Naive thymus-derived CD4-positive, alpha-beta T cell (primary cell): ENCODE measurements at places on chromosomes 5 and 9. TPM values are rescaled to one million over a fixed set of nuclear protein-coding genes. Genes with fewer than 3 reads are reported as not detected.

Gene WDR31
- total RNA-seq = 1.4 and 1.7 TPM in 2 replicates

GRCh38 chr9:126391713-126392661 is 65.4 kb downstream of the MVB12B start:
- H3K27ac ChIP-seq = no peak overlapping the region
- no peaks in the 10 kb centered on the region for H3K36me3 ChIP-seq
- H3K27me3 ChIP-seq = no peaks in the 10 kb centered on the region
- no peak for DNase-seq
- no peak overlapping the region for H3K4me3 ChIP-seq

Gene NR2F1-AS1
- total RNA-seq = not detected in 2 replicates

- peaks cover 4% of the 10 kb centered on the region for H3K4me1 ChIP-seq
- peak overlapping the region; percentile 62 for H3K27ac ChIP-seq
- H3K4me3 ChIP-seq = peak overlapping the region; percentile 73
- H3K27me3 ChIP-seq = no peaks in the 10 kb centered on the region
- no peaks in the 10 kb centered on the region for H3K36me3 ChIP-seq
Observed at GRCh38 chr9:134325096-134325812, 1.0 kb upstream of the RXRA start.

DNA sequence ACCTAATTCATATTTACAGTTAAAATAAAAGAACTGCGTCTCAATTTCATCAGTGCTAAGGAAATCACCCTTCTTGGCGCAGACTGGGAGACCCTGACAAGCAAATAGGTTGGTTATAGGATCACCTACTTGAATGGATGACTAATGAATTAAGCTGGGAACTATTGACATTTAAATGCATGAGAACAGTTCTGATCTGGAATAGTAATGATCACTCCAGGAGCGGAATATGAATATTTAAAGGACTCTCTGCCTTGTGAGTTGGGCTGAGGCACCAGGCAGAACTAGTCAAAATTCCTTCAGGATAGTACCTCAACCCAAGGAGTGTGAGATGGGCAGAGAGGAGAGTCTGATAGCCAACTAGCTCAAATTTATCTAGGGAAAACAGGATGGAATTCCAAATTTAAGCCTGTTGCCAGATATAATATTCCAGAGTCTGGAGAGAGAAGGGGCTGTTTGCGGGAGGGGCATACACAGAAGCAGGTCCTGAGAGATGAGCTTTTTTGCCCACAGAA is 364.4 kb downstream of the CSNK1G3 start:
- no peaks in the 10 kb centered on the region for H3K27me3 ChIP-seq
- H3K4me3 ChIP-seq = no peak overlapping the region
- H3K4me1 ChIP-seq = no peaks in the 10 kb centered on the region
- no peaks in the 10 kb centered on the region for H3K36me3 ChIP-seq
- no peak for DNase-seq

- peaks cover 15% of the 10 kb centered on the region for H3K4me1 ChIP-seq
- no peak for DNase-seq
- H3K4me3 ChIP-seq = no peak overlapping the region
- H3K27ac ChIP-seq = no peak overlapping the region
- no peaks in the 10 kb centered on the region for H3K27me3 ChIP-seq
Observed at GRCh38 chr5:96652769-96653454, 9.3 kb upstream of the CAST start.

GRCh38 chr5:35248843-35249780 is 18.8 kb upstream of the PRLR start:
- no peaks in the 10 kb centered on the region for H3K4me1 ChIP-seq
- H3K27me3 ChIP-seq = no peaks in the 10 kb centered on the region
- DNase-seq = no peak
- no peak overlapping the region for H3K27ac ChIP-seq
- no peaks in the 10 kb centered on the region for H3K36me3 ChIP-seq
- no peak overlapping the region for H3K4me3 ChIP-seq

DNA sequence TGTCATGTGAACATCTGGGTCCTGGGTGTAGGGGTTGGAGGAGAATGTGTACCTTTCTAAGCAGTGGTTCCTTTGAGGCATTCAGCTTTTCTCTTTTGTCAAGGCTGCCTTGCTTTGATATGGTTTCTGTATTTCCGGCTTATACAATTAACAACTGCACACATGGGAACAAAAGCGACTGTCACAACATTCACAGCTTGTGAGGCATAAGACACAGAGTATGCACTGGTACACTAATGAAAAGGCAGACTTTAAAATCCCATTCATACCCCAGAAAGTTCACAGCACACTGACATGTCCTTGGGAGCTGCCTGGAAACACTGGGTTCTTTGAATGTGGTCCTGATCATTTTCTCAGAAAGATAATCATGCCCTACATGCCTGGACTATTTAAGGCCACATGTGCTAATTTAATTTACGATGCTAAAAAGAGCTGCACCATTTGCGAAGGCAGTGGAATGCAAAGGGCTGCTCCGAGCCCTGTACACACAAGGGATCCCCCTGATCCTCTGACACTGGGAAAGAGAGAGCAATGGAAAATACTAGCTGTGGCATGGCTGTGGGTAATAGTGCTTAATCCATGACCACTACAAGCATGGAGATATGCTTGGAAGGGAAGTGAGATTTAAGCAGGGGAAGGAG is 131.8 kb downstream of the EFNA5 start:
- no peak overlapping the region for H3K27ac ChIP-seq
- no peaks in the 10 kb centered on the region for H3K27me3 ChIP-seq
- peaks cover 6% of the 10 kb centered on the region for H3K4me1 ChIP-seq
- no peak for DNase-seq

DNA sequence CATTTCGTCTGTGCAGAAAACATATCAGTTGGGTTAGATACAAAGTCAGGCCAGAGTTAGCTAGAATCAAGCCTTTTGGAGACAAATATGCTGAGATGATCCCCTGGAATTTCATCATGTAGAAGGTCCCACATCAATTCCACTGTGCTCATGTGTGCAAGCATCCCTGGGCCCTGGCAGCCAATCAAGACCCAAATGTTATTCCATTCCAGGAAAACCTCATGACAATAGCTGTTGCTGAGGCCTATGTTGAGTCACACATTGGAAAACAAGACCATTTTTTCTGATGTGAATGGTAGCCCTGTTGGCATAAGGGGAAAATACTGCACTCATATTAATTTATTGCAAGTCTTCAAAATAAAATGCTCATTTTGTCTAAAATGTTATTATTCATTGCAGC is 11.5 kb downstream of the SPOCK1 start:
- no peaks in the 10 kb centered on the region for H3K4me1 ChIP-seq
- DNase-seq = no peak
- no peaks in the 10 kb centered on the region for H3K36me3 ChIP-seq
- no peak overlapping the region for H3K4me3 ChIP-seq
- H3K27me3 ChIP-seq = no peaks in the 10 kb centered on the region
- H3K27ac ChIP-seq = no peak overlapping the region

DNA sequence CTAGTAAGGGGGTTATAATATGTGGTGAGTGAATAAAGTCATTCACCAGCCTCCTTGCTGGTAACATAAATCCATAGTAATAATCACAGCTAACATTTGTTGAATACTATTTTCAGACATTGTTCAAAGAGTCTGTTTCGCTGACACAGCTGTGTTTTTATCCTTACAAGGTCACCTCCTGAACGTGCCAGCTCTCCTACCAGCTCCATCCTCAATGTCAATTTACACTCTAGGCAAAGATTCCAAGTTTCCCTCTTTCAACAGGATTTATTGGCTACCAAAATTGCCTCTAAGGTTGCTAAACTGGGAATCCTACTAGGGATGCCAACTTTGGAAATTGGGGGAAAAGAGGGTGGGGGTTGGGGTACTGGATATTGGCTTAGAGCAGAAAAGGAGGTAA is 30.7 kb upstream of the SMC5 start:
- no peaks in the 10 kb centered on the region for H3K27me3 ChIP-seq
- no peak for DNase-seq
- H3K4me3 ChIP-seq = no peak overlapping the region
- H3K27ac ChIP-seq = no peak overlapping the region
- H3K4me1 ChIP-seq = no peaks in the 10 kb centered on the region

GRCh38 chr5:132771503-132771998 is 5.5 kb downstream of the SEPTIN8 start:
- no peak for DNase-seq
- H3K36me3 ChIP-seq = no peaks in the 10 kb centered on the region
- peaks cover 7% of the 10 kb centered on the region for H3K4me1 ChIP-seq
- H3K4me3 ChIP-seq = no peak overlapping the region
- no peak overlapping the region for H3K27ac ChIP-seq
- H3K27me3 ChIP-seq = no peaks in the 10 kb centered on the region

GRCh38 chr5:167730121-167730520 is 561.3 kb upstream of the WWC1 start:
- no peaks in the 10 kb centered on the region for H3K27me3 ChIP-seq
- H3K27ac ChIP-seq = no peak overlapping the region
- H3K4me1 ChIP-seq = no peaks in the 10 kb centered on the region

Gene GALT
- total RNA-seq = 216 TPM

Gene CAMK2A
- not detected for total RNA-seq

Gene MACROH2A1
- 109 TPM for total RNA-seq

DNA sequence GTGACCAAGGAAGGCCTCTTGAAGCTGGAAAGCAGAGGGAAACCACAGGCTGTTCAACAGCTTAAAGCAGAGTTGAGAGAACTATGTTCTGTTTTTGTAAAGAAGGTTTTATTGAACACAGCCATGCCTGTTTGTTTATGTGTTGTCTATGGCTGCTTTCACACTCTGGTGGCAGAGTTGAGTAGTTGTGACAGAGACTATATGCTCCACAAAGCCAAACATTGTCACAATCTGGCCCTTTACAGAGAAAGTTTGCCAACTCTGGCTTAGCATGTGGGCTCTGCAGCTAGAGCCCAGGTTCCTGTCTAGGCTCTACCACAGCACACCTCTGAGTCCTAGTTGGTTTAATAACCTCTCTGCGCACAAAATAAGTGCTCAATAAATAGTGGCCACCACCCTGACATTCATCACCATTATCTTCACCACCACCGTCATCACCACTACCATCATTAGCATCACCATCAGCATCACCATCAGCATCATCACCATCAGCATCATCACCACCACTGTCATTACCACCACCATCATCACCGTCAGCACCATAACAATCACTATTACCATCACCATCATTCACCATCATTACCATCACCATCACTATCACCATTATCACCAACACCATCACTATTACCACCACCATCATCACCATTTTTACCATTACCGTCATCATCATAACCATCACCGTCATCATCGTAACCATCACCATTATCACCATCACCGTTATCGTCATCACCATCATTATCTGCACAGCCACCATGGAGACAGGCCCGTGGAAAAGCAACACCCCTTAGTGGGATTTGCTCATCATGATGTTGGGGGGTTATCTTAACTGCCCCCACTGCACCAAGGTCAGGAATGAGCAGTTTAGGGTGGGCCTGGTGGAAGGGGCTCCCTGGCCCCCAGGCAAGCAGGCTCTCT is 18.3 kb downstream of the AKNA start:
- H3K4me1 ChIP-seq = peaks cover 93% of the 10 kb centered on the region
- DNase-seq = no peak
- peaks cover 35% of the 10 kb centered on the region for H3K36me3 ChIP-seq
- H3K4me3 ChIP-seq = no peak overlapping the region
- peak overlapping the region; percentile 70 for H3K27ac ChIP-seq

DNA sequence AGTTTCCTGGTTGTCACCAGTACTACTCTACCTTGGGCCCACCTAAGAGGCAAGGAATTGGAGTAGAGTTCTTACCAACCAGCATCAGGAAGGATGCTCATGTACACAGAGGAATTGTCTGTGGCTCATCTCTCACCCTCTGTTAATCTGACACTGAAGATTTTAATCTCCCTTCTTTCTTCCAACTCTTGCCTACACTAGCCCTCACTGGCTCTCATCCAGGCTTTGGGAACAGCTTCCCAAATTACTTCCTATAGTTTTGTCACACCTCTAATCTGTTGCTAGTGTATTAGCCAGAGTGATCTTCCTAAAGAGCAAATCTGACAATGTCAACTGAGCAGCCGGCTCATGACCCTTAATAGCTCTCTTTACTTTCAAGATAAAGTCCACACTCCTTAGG is 218.7 kb upstream of the TRIM32 start:
- H3K27me3 ChIP-seq = no peaks in the 10 kb centered on the region
- H3K4me3 ChIP-seq = no peak overlapping the region
- H3K4me1 ChIP-seq = no peaks in the 10 kb centered on the region
- H3K27ac ChIP-seq = no peak overlapping the region
- no peak for DNase-seq

Gene PCA3
- total RNA-seq = not detected in 2 replicates

DNA sequence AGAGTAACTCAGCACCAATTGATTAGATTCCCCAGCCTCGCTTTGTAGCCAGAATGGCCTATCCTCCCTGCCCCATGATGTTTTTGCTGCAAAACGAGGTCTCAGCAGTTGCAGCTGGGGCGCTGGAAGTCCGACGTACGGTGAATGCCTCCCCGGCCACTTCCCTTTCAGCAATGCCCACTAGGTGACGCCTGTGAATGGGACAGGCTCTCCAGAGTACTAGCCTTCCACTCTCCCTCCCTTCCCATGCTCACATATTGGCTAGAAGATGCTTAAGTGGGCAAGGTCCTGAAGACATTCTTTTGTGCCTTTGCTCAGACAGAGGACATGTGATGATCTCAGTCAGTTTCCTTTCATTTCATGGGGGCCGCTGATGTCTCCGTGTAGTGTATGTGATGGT is 50.8 kb downstream of the DMRT2 start:
- no peak overlapping the region for H3K4me3 ChIP-seq
- DNase-seq = no peak
- no peaks in the 10 kb centered on the region for H3K36me3 ChIP-seq
- H3K4me1 ChIP-seq = no peaks in the 10 kb centered on the region

GRCh38 chr5:163770625-163771024 is 265.2 kb downstream of the MAT2B start:
- no peak overlapping the region for H3K27ac ChIP-seq
- H3K36me3 ChIP-seq = no peaks in the 10 kb centered on the region
- no peaks in the 10 kb centered on the region for H3K27me3 ChIP-seq
- no peaks in the 10 kb centered on the region for H3K4me1 ChIP-seq
- DNase-seq = no peak
- H3K4me3 ChIP-seq = no peak overlapping the region

DNA sequence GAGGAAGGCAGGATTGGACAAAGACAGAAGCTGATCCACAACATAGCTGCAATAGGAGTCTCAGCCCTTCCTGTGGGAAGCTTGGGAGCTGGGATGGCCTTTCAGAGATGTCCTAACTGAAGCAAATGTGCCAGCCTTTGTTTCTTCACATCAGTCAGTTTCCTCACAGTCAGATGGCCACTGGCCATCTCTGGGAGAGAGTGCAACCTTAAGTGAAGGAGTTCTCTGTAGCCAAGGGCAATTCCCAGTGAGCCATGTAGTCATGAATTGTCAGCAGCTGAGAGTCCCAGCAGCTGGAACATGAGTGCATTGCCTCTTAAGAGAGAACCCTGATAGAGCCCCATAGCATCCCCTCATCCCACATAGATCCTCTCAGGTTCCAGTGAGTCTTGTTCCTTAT is 89.1 kb upstream of the LIFR start:
- H3K36me3 ChIP-seq = no peaks in the 10 kb centered on the region
- H3K4me3 ChIP-seq = no peak overlapping the region
- DNase-seq = no peak
- no peaks in the 10 kb centered on the region for H3K4me1 ChIP-seq

Gene ELAVL2
- total RNA-seq = not detected
